ENCODE measurements at places on chromosomes 16 and 17. TPM values are rescaled to one million over a fixed set of nuclear protein-coding genes. Genes with fewer than 3 reads are reported as not detected.

The RHBDL3 gene
- total RNA-seq: 5.8 TPM

DNA sequence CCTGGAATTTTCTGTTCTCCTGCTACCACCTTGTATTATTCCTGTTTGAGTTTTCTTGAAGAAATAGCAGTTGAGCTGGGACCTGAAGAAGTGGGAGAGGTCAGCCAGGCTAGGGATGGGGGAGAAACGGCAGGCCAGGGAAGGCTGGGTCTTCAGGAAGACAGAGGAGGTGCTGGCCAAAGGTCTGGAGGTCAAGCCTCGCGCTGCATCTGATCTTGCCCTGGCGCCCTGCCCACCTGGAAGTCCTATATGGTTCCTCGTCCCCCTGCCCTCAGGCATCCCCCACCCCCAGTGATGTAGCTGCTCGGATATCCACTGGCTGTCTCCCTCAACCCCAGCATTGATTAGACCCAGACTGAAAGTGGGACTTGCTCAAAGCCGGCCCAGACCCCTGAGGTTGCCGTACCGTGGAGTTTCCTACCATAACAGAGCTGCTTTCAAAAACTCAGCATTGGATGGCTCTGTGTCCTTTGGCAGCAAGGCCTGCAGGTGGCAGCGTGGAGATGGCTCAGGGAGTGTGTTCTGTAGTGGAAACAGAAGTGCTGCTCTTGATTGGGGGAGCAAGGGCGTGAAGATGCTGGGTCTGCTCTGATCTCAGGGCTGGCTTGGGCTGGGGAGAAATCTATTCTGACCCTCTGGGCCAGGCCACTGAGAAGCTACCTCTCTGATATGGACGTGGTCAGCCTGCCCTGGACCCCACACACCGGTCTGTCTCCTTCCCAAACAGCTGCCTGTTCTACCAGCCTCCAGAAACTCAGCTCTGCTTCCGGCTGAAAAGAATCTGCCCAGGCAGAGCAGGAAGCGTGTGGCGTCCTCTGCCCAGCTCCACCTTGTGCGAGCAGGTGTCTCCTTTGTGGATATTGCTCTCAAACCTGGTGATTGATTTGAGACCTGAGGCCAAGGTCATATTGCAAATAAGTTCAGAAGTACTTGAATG lies 107.0 kb upstream of the CACNG5 start:
- peak; percentile 82 for DNase-seq

The C16orf78 gene
- total RNA-seq: not detected

DNA sequence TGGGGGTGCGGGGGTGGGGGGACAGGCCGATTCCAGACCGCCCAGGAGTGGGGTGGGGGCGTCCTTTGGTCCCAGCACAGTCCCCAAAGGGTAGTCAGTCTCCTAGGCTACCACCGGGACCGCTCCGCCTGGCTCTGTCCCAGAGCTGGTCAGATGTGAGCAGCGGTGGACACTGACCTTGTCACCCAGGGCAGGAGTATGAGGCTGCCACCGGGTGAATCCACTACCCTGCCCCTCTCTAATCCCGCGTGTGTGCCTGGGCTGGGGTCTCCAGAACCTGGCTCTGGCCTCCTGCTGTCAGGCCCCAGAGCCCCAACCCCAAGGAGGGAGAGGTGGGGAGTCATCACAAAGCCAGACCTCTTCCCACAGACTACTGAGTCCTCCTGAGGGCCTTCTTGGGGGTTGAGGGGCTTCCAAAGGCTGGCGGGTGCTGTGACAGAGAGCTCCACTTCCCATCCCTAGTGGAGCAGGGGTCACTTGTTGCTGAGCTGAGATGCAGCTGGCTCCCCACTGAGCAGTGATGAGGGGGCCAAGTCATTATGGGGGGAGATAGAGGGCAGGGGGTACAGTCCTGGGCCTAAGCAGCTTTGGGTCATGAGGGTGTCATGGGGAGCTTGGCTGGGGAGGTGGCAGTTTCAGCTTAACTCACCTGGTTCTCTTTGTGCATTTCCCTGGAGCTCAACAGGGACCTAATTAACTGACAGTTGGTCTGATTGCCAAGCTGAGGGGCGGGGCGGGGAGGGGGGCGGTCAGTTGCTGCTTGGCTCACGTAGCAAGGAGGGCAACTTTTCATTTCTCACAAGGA lies 1.2 kb downstream of the PPP1R1B start:
- DNase-seq: peak; percentile 80

The TMED6 gene
- not detected for total RNA-seq

GRCh38 chr17:56933151-56933745 lies 19.4 kb upstream of the TRIM25 start:
- DNase-seq: no peak

- peak; percentile 86 for DNase-seq
Observed at GRCh38 chr16:80804526-80805383, at the start of gene CDYL2. Gene CDYL2, minus strand, starts transcription at chr16:80804598. Its CDS starts 425 bp downstream, at chr16:80804173.

The FAM20A gene
- total RNA-seq: 20.5 TPM
